ENCODE measurements at places on chromosomes 3 and 15.

DNA sequence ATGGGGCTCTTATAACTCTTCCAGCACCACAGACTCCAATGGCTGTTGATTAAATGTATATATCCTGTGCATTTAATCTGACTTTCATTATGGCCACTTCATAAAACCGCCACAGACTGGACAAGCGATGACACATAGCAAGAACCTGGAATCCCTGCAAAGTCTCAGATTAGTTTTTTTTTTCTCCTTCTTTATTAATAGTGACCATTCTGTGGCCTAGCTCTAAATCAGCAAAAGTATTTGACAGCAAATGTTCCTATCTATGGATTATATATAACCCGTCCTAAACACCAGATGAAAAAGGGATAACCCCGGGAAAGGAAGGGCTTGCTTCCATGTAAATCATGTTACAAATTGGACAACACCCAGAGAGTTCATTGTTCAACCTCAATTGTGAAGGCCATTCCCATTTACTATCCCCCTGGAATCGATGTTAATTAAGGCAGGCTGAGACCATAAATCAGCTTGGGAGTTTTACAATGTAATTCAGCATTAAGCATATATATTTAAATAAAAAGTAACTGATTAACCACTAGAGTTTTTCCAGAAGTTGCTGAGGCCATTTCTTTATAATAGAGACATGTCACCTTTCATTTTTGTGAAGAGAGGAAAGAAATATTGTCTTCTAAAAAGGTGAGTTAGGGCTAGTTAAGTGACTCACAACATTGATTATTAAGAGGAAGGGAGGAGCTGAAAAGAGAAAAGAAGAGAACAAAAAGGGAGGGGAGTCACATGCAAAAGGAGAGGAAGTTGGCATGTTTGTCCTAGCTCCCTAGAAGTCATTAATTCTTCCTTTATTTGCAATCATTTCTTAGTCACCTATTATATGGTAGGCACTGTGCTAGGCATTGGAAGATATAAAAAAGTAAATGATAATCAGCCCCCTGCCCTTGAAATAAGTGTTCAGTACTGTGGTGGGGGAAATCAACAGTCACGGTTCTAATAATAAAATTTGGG lies 26.2 kb downstream of the ALDH1A2 start:
- DNase-seq: no peak

DNA sequence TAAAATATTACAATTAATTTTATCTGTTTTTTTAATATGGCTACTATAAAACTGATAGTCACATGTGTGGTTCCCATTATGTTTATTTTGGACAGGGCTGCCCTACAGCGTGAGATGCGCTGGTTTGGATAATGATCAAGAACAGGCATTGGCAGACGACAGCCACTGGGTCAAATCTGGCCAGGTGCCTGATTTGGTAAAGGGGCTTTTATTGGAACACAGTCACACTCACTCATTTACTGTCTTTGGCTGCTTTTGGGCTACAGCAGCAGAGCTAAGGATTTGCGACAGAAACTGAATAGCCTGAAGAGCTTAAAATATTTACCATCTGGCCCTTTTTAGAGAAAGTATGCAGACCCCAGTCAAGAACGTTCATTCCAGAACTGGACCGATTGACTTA lies 724.2 kb upstream of the CFAP20DC start:
- no peak for DNase-seq

- DNase-seq: no peak
These were observed 151.3 kb downstream of the LPP start for GRCh38 chr3:188305220-188305619.

DNA sequence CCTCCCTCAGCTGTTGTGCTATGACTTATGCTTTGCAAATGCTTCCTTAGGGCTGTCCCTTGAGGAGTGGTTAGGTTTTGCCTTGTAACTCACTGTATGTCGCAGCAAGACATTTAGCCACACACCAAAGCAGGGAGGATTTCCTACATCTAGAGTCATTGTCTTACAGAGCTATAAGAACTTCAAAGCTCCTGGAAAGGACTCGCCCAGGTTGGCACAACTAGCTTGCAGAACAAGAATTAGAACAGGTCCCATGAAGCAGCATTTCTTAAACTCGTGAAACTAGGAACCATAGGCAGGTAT lies 19.4 kb upstream of the ACAP2 start:
- no peak for DNase-seq

DNA sequence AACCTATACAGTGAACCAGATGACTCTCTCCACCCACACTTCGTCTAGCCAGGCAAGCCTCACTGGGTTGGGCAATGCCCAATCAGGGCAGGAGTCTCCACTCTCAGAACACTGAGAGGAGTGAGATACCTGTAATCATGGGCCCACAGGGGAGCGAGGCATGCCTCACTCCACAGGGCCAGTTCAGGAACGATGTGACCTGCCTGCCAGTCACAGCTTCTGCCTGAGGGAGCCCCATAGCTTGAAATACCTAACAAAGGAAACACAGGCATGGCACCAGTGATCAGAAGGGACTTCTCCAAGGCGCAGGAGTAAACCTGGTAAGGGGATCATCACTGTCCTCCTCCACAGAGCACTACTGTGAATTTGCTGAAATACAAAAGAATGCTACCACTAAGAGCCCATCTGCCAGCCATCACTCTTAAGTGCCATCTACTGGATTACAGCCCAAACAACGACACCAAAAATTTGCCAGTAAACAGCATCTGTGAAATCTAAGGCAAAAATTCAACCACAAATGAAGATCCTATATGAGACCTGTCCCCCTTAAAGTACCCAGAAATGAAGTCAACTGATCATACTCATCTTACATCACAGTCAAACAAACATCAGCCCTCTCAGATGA lies 689.9 kb upstream of the SEMA6D start:
- no peak for DNase-seq

DNA sequence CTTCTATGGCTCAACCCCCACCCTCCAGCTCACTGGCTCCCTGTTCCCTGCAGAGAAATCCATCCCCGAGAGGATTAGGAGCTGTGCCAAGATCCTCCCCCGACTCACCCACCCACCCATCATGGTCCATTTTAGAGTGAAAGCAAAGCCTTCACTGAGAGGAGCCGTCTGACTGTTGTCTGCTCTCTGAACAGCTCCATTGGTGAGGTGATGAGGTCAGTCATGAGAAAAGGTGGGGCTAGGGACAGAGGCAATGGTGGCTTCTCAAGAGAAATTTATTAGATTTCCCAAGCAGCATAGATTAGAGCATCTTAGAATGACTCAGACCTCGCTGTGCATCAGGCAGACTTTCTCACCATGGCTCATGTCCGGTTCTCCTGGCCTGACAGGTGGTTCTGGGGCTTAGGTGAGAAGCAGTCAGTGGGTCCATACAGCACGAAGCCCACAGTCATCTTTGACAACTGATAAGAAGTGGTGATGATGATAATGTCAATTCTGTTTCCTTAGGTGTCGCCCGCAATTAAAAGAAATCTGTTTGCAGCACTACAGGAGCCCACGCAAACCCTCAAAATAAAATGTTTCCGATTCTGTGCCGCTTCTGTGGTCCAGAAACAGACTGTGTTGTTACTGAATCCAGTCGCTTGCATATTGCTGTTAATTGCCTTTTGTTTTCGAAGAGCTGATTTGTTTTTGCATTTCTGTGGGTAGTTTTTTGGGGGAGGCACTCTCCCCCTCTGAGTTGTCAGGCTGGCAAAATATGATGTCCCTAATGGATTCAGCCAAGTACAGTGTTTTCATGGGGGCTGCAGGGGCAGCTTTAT lies 24.8 kb upstream of the RHO start:
- DNase-seq: no peak

GRCh38 chr3:141677701-141678100 lies 60.4 kb upstream of the RNF7 start:
- no peak for DNase-seq

- DNase-seq: no peak
These were observed 19.3 kb downstream of the TNFAIP8L3 start for GRCh38 chr15:51075364-51075763.

- DNase-seq: no peak
These were observed 471.3 kb upstream of the TPRG1 start for GRCh38 chr3:188700501-188700900.

DNA sequence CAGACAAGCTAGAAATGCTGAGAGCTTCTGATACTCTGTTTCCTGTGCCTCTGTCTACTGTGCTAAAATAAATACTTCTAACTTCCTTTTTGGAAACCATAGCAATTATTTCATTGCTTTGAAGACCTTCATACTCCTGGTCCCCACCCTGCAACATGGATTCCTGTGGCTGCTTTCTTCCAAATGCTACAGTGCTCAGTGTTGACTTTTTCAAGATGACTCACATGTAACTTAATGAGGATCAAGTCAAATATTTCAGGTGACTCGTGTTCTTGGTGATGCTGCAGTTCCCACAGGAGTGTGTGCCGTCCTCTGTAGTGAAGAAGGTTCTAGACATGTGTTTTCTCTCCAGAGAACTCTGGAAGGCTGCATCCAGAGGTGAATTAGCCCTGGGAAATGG lies 288.6 kb downstream of the CLSTN2 start:
- DNase-seq: no peak

- DNase-seq: no peak
These were observed 11.5 kb upstream of the PRKAR2A start for GRCh38 chr3:48859206-48859605.

DNA sequence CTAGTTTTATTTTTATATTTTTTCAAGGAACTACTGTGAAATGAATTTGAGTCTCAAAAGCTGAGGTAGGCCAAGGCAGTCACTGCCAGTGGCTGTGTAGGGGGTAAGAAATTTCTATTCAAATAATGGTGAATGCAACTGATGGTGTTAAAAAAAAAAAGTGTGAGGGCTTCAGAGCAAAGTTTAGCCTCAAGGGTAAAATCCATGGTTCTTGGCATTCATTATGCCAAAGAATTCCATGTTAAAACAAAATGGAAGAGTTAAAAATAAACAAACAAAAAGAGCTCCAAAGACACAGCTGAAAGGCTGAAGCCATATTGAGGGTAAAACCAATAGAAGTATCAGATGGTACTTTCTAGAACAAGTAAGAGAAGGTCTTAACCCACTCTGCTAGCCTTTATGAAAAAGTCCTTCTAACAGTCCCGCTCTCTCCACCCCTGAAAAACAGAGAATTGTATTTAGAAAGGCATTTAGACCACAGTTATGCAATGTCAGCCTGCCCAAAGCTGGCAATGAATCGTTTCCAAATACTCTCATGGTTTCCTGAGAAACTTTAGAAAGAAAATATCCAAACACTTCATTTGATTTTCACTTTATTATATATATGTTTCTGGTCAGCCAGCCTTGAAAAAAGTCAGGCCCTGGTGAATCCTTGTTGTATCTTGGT lies 158.4 kb upstream of the GMNC start:
- DNase-seq: no peak

DNA sequence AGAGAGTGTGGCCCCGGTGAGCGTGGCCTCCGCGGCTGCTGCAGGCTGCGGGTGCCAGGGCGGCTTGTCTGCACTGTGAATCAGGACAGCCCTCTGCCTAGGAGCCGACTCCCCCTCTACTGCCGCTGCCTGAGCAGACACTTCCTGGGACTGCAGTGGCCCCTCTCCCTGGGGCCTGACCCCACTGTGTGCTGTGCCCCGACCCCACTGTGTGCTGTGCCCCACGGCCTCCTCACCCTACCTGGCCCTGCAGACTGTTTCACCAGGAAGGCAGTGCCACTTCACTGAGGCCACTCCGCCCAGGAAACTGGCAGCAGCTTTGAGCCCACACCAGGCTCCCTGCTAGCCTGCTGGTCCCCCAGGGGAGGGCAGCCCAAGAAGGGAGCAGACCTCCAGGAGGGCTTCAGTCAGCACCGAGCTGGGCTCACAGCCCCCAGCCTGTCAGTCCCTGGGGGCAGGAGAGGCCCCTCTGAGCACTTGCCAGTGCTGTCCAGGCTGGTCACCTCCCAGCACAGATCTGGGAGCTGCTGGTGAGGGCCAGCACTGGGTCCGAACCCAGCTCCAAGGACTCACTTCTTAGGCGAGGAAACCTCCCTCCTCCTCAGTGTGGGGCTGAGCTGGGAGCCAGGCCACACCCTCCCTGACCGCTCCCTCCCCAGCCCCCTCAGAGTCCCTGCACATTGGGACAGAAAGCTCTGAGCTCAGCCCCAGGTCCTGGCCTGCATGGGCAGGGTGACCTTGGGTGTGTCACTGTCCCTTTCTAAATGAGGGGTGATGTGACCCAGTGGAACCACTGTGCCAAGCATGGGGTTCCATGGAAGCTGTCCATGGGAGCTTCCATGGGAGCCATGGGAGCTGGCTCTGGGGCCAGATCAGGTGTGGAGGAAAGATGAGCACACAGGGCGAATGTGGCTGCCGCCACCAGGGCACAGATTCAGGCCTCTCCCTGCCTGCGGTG lies 56.8 kb downstream of the DNAJB8 start:
- no peak for DNase-seq

DNA sequence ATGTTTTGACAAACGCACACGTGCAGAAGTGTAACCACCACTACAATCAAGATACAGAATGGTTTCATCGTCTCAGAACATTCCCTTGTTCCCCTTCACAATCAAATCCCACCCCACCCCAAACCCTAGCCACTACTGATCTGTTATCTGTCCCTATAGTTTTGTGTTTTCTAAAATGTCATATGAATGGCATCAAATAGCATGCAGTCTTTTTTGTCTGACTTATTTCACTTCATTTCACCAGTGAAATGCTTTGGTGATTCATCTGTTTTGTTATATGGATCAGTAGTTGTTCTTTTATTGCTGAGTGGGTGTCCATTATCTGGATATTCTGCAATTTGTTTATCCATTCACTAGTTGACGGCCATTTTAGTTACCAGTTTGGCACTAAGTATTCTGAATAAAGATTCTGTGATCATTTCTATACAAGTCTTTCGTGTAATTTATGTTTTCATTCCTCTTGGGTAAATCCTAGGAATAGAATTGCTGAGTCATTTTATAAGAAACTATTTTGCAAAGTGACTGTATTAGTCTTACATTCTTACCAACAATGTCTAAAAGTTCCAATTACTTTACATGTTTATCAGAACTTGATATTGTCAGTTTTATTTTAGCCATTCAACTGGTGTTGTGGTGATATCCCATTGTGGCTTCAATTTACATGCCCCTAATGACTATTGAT lies 232.8 kb downstream of the CLSTN2 start:
- DNase-seq: no peak

DNA sequence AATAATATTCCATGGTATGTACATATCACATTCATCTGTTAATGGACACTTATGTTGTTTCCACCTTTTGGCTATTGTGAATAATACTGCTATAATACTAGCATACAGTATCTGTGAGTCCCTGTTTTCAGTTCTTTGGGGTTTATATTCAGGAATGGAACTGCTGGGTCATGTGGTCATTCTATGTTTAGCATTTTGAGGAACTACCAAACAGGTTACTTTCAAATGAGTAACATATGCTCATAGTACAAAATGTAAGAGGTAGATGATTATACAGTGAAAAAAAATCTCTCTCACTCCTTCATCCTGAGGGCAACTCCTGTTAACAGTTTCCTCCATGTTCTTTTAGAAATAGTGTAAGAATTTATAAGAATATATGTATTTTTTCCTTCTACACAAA lies 162.2 kb downstream of the PLD1 start:
- DNase-seq: no peak
